Liver (tissue), 10 donors: ENCODE measurements at places on chromosomes 2 and 18.
A peak's percentile ranks its signal among the peaks of the same experiment; 100 is the strongest.

GRCh38 chr2:195337597-195337996 is 319.4 kb upstream of the SLC39A10 start:
- no peak for DNase-seq

- no peak for DNase-seq
Measured at GRCh38 chr18:50527636-50528307, 32.1 kb upstream of the MAPK4 start.

DNA sequence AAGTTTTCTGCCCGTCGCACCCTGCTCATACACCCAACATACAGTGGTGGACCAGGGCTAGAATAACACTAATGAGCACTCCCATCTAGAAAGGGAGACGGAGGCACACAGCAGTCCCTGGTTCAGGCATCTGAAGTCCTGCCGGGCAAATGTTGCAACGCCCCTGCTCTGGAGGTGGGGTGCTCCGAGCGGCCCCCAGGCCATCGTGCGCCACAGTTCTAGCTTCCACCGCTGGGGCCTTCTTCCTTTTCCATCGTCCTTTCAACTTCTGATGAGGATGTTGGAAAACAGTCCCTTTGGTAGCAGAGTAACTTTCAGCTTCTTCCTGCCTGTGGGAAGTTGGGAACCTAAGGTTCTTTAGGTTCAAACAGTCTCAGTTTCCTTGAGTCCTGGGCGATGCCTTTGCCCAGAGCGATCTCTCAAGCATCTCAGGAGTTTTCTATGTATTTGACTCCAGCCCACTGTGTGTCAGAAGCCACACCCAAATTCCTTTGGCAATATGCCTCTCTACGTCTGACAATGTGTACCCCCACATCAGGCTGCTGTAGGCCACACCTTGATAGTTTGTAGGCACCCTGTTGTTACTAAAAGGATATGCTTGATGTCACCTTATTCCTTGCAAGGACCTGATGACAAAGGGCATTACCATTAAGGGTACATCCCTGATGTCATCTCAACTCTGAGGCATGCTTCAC is 258.8 kb downstream of the GLI2 start:
- peak; percentile 30 for DNase-seq

- no peak for DNase-seq
Measured at GRCh38 chr2:60899230-60899891, 18.0 kb downstream of the REL start.

DNA sequence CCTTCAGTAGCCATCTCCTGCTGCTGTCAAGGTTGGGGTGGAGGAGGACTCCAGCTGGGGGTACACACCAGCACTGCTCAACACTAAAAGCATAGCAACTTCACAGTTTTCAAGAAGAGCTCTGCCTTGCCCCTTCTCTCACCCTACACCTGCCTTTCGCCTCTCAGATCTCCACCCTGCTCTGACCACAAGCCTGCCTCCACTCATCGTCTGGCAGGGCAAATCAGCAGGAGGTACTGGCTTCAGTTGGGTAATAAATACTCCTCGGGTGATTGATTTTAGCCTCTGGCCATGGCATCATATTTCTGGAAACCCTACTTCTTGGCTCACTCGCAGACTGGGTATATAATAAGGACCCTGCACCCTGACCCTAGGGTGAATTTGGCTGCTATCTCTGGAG is 3.1 kb upstream of the PRKAG3 start:
- DNase-seq, result no peak

GRCh38 chr2:42859791-42860190 is 67.4 kb upstream of the HAAO start:
- no peak for DNase-seq

- DNase-seq, result no peak
Measured at GRCh38 chr2:159933727-159934049, 128.7 kb downstream of the PLA2R1 start.

DNA sequence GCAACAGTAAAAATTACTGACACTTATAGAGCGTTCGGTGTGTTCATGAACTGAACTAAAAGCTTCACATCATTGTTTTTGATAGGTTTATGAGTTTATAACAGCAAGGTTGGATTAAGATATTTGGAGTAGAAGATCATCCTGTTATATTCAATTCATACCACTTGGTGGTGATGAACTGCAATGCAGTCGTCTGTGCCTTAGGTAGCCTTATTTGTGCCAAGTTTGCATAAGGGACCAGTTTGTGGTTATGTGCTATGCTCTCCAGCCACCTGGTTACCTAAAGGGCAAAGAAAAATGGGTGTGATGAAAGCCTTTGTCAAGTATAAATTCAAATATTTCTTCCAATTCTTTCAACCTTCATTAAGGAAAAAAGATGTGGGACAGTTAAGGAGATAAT is 150.9 kb upstream of the KCNH7 start:
- DNase-seq, result no peak

DNA sequence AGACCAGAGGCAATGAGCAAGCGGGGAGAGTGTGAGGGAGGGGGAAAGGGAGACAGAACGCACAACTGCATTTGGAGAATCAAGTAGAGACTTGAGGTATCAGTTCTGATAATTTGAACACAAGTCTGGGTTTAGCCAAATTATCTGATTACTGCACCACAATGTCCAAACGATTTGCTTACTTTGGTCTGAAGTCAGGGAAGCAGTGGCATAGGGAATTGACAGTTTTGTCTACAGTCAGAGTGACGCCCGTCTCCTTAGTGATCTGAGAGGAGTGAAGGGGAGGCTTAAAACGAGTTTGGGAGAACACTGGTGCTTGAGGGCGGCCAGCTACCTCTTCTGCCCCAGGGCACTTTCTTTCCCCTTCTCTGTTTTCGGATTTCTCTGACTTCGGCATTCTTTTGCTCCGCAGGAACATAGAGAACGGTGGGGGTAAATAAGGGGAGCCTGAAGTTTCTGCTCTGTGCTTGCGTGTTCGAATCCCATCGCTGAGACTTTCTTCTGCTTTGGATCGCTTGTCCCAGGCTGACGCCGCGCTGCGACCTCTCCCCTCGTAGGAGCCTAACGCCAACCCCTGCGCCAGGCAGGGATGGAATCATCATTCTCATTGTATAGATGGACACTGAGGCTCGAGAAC is 2.9 kb upstream of the DLX2 start:
- no peak for DNase-seq

DNA sequence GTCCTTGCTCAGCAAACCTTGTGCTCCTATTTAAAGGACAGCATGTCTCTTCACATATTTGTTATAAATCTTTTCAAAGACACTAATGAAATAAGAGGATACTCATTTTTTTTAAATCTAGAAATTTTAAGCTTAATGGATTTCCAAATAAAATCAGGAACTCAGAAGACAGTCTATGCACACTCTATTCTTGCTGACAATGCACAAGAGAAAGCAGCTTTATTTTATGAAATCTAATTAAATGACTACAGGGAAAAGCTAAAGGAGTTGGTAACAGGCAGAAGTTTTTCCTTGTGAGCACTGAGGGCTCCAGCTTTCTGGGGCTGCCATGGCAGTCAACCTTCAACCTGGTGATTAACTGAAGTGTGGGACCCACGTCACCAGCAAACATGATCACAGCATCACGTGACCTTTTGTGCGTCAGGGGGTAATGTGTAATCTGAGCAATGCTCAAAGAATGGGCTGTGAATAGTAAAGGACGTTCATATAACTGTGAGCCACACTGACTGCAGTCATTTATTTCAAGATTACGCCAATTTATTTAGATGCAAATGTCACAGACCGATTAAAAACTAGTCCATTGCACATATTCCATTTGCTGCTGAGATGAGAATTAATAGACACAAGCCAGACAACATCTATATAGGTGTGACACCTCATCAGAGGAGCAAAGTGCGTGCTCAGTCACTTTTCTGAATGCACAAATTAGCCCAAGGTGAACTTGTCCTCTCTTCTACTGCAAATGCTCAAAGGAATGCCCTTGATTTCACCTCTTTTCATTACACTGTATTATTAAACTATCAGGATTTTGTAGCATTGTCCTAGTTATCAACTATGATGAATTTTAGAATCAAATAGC is 11.6 kb upstream of the DNER start:
- no peak for DNase-seq

GRCh38 chr2:121236650-121237180 is 48.3 kb downstream of the TFCP2L1 start:
- no peak for DNase-seq

DNA sequence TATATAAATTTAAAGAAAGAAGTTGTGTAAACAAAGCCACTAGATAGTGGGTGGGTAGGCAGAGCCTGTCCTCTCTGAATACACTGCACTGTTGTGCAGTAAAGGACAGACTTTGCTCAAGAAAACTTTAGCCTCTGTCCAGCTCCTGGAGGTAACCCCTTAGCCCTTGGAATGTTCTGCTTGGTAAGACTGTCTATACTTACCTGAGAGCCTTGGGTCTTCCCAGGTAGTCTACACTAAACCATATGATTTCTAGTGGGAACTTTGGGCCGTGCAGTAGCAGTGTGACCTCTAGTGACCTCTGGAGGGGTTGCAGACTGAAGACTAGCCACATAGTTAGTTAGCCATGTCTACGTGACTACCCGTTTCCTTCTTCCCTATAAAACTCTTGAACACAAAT is 678.3 kb upstream of the NRXN1 start:
- DNase-seq, result no peak

GRCh38 chr18:3305354-3305762 is 43.4 kb downstream of the MYL12B start:
- no peak for DNase-seq

GRCh38 chr2:188898261-188898660 is 75.9 kb upstream of the COL3A1 start:
- no peak for DNase-seq
